Transverse colon (tissue), 4 donors: ENCODE measurements at places on chromosomes 2 and 18. TPM values are rescaled to one million over a fixed set of nuclear protein-coding genes. Genes with fewer than 3 reads are reported as not detected.

The GREB1L gene
- total RNA-seq, result 1.5 TPM

The AGAP1 gene
- 96.9 TPM for total RNA-seq

The CDH2 gene
- not detected for total RNA-seq

The ARHGEF4 gene
- 1.6 TPM for total RNA-seq

The GYPC gene
- 40.2 TPM for total RNA-seq

The CLEC4F gene
- not detected for total RNA-seq

The MC5R gene
- total RNA-seq, result not detected

DNA sequence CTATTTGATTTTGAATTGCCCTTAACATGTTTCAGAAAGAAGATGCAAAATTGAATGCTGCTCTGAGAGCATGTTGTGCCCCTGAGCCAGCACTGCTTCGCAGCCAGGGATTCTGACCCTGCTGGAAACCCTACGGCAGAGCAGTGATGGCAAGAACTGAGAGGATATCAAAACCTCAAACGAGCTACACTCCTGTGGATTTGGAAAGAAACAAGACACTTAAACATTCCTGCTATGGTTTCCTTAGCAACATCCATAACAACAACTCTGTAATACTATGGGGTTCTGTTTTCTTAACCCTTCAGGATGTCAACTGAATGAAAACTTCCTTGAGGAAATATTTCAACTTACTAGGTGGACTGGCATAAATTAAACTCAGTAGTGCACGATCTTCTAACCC is 649.1 kb downstream of the NYAP2 start:
- H3K27me3 ChIP-seq, result no peaks in the 10 kb centered on the region
- no peaks in the 10 kb centered on the region for H3K36me3 ChIP-seq
- no peak overlapping the region for H3K27ac ChIP-seq
- no peaks in the 10 kb centered on the region for H3K4me1 ChIP-seq
- no peak for DNase-seq

DNA sequence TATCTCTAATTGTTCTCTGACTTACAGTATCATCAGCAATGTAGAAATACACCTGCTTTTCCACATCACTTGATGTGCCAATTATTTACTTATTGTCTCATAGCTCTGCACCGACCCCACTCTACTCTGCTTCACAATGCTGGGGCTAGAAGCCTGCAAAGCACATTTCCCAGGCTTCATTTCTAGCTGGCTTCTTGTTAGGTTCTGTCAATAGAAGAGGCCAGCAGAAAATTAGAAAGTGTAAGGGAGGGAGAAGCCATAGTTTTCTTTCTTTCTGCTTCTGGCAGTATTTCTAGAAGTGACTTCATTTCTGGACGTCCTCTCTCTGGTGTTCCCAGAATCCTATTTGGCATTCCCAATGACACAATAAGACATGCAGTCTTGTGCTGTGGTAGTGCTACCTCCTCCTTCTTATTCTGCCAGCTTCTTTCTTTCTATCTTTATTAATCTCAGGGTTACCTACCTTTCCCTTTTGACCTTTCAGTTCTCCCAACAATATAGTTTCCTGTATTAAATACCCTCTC is 12.5 kb upstream of the TANC1 start:
- H3K27ac ChIP-seq, result no peak overlapping the region
- no peaks in the 10 kb centered on the region for H3K27me3 ChIP-seq
- no peak for DNase-seq
- no peak overlapping the region for H3K4me3 ChIP-seq

DNA sequence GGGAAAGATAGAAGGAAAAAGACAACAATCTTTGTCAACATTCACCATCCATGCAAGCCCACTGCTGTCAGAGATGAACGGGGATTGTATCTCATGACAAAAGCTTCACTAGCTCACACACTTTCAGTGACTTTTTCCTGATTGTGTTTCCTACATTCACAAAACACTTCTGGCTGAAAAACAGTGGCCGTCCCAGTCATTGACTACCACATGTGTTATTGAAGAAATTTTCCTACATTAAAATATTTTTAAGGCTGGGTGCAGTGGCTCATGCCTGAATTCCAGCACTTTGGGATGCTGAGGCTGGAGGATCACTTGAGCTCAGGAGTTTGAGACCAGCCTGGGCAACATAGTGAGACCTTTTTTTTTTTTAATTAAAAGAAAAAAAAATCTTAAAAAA is 90.9 kb downstream of the MOGAT1 start:
- H3K36me3 ChIP-seq, result no peaks in the 10 kb centered on the region
- H3K4me1 ChIP-seq, result no peaks in the 10 kb centered on the region
- no peak overlapping the region for H3K4me3 ChIP-seq

GRCh38 chr2:46486436-46486835 is 7.1 kb downstream of the TMEM247 start:
- no peak overlapping the region for H3K4me3 ChIP-seq
- H3K36me3 ChIP-seq, result no peaks in the 10 kb centered on the region
- DNase-seq, result no peak

DNA sequence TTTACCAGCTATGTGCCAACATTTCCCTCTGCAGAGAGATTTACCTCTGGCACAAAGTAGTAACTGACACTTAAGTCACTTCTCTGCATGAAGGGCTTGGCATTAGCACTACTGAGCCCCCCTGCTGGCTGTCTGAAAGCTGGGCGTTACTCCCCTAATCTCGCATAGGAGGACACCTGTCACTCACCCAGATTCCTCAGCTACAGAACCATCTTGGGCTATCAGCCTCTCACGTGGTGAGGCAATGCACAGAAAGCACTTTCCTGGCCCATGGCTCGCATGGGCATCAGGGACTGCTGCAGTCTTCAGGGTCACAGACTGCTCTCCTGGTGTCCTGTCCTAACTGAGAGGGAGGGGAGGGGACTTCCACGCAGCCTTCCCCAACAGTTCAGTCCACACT is 12.0 kb downstream of the SERPINE2 start:
- no peak for DNase-seq
- no peak overlapping the region for H3K27ac ChIP-seq
- no peaks in the 10 kb centered on the region for H3K36me3 ChIP-seq
- no peaks in the 10 kb centered on the region for H3K27me3 ChIP-seq

DNA sequence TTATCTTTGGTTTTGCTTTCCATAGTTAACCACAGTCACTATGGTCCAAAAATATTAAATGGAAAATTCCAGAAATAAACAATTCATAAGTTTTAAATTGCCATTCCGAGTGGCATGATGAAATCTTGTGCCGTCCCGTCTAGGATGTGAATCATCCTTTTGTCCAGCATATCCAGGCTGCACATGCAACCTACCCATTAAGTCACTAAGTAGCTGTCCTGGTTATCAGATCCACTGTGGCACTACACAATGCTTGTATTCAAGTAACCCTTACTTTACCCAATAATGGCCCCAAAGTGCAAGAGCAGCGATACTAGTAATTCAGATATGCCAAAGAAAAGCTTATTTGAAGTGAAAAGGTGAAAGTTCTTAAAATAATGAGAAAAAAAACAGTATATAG is 10.7 kb downstream of the USP34 start:
- H3K27ac ChIP-seq, result no peak overlapping the region
- no peaks in the 10 kb centered on the region for H3K36me3 ChIP-seq
- no peak for DNase-seq

GRCh38 chr2:150588506-150588870 is 101.0 kb upstream of the RND3 start:
- H3K27ac ChIP-seq, result no peak overlapping the region
- H3K27me3 ChIP-seq, result no peaks in the 10 kb centered on the region
- H3K4me1 ChIP-seq, result peaks cover 3% of the 10 kb centered on the region
- no peak overlapping the region for H3K4me3 ChIP-seq
- H3K36me3 ChIP-seq, result no peaks in the 10 kb centered on the region

GRCh38 chr18:650428-650858 is 7.0 kb upstream of the TYMS start:
- DNase-seq, result no peak
- H3K36me3 ChIP-seq, result no peaks in the 10 kb centered on the region
- no peaks in the 10 kb centered on the region for H3K4me1 ChIP-seq
- no peak overlapping the region for H3K4me3 ChIP-seq
- no peaks in the 10 kb centered on the region for H3K27me3 ChIP-seq

DNA sequence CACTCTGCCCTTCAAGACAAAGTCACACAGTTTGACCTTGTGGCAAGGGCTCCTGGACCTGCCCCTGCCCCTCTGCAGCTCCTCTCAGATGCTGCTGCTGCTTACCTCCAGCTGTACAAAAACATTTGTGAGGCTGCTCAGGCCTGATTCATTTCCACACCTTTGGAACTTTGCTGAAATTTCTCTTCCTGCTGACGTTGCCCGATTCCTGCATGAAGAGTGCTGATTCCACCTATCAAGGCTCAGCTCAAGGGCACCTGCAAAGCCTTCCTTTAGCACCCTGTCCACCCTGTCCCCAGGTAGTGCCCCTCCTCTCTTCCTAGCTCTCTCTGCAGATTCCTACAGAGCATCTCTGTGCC is 738.3 kb upstream of the HS6ST1 start:
- no peak for DNase-seq
- H3K27me3 ChIP-seq, result no peaks in the 10 kb centered on the region
- no peaks in the 10 kb centered on the region for H3K36me3 ChIP-seq
- no peak overlapping the region for H3K4me3 ChIP-seq
- H3K4me1 ChIP-seq, result no peaks in the 10 kb centered on the region

DNA sequence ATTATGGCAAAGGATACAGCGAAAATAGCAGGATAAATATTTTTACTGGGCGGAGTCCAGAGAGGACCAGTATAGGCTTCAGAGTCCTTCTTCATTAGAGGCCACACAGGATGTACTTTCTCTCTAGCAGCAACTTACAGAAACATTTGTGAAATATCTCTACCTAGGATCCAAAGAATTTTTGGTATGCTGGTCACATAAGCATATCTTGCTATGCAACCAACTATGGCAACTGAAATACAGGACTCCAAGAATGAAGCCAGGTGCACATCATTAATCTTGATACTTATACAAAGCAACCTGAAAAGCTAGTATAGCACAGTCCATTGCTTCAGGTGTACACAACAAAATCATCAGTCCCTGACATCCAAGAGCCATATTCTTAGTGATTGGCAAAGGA is 59.1 kb upstream of the NABP1 start:
- H3K4me3 ChIP-seq, result no peak overlapping the region
- no peaks in the 10 kb centered on the region for H3K36me3 ChIP-seq
- H3K27ac ChIP-seq, result no peak overlapping the region
- no peaks in the 10 kb centered on the region for H3K27me3 ChIP-seq
